DND-41 (cell line): ENCODE measurements at places on chromosomes 11 and 22.

GRCh38 chr11:122068141-122068540 is 47.9 kb downstream of the BLID start:
- no peaks in the 10 kb centered on the region for H3K36me3 ChIP-seq
- peaks cover 17% of the 10 kb centered on the region for H3K27me3 ChIP-seq
- H3K27ac ChIP-seq, result no peak overlapping the region
- no peak for DNase-seq
- H3K4me3 ChIP-seq, result no peak overlapping the region

DNA sequence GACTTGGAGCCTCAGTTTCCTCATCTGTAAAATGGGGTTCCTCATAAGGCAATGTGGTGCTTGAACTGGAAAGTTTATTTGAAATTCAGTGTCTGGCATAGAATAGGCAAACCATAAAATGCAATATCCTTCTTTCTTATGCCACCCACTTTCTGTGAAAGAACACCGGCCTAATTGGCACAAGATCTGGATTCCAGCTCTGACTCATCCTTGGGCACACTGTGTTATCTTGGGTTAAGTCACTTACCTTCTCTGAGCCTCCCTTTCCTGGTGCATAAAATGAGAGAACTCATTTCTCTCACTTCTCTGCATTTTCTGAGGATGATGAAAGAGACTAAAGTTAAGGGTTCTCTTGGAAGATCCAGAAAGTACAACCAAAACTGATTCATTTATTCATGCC is 5.1 kb downstream of the INSC start:
- DNase-seq, result no peak
- H3K4me1 ChIP-seq, result no peaks in the 10 kb centered on the region
- H3K27me3 ChIP-seq, result peaks cover 26% of the 10 kb centered on the region
- no peak overlapping the region for H3K4me3 ChIP-seq

GRCh38 chr11:11146830-11147229 is 206.2 kb downstream of the CSNK2A3 start:
- no peak overlapping the region for H3K27ac ChIP-seq
- no peaks in the 10 kb centered on the region for H3K36me3 ChIP-seq
- H3K4me1 ChIP-seq, result 0 out of 2 replicates have a peak, but pooled peaks cover 3% of the 10 kb centered on the region
- DNase-seq, result no peak
- H3K4me3 ChIP-seq, result no peak overlapping the region

GRCh38 chr22:45402466-45402985 is 10.9 kb downstream of the SMC1B start:
- H3K27ac ChIP-seq, result no peak overlapping the region
- peaks cover 4% of the 10 kb centered on the region for H3K27me3 ChIP-seq
- H3K4me3 ChIP-seq, result no peak overlapping the region

DNA sequence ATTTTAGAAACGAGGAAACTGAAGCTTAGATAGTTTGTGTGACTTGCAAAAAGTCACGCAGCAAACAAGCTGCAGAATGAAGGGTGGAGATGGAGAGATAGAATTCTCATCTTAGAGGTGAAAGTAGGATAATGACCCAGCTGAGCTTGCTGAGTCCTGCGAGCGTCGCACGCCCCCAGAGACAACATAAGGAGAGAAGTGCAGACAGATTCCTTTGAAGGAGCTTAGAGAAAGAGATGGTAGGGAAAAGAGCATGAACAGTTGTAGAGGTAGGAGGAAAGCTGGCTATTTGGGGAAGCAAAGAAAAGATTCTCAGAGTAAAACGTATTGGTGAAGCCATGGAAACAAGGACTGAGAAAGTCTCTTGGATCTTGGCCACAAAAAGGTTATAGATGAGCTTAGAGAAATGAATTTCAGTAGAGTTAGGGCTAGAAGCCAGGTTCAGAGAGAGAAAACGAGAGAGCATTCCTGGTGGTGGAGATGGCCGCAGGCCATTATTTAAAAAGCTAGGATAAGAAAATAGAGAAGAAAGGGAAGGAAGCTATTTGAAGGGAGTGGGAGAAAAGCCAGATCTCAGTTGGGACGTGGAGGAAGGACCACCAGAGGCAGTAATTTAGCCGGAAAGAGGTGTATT is 44.8 kb downstream of the FAM83F start:
- H3K27ac ChIP-seq, result no peak overlapping the region
- peaks cover 11% of the 10 kb centered on the region for H3K4me1 ChIP-seq
- no peaks in the 10 kb centered on the region for H3K36me3 ChIP-seq
- no peak overlapping the region for H3K4me3 ChIP-seq
- H3K27me3 ChIP-seq, result no peaks in the 10 kb centered on the region

DNA sequence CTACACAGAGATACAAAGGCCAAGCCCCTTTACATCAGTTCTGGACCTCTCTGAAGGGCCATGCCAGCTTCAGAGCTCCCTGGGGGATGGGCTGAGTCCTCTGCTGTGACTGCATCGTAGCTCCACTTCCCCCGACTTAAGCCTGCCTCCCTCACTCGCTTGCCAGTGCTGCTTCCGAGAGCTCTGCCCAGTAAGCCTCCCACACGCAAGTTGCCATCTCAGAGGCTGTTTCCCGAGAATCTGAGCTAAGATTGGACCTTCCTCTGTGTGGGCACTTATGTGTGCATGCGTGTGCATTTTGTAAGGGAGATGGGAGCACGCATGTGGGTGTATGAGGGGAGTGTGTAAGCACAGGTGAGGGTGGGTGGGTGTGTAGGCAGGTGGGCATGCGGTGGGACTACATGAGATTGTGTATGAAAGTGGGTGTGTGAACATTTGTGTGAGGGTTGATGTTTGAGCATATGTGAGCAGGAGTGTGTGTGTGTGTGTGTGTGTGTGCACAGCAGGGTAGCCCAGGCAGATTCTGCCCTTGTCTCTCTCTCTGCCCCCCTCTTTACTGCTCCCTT is 163.0 kb upstream of the SYT13 start:
- no peak overlapping the region for H3K4me3 ChIP-seq
- no peaks in the 10 kb centered on the region for H3K36me3 ChIP-seq
- H3K27ac ChIP-seq, result no peak overlapping the region

DNA sequence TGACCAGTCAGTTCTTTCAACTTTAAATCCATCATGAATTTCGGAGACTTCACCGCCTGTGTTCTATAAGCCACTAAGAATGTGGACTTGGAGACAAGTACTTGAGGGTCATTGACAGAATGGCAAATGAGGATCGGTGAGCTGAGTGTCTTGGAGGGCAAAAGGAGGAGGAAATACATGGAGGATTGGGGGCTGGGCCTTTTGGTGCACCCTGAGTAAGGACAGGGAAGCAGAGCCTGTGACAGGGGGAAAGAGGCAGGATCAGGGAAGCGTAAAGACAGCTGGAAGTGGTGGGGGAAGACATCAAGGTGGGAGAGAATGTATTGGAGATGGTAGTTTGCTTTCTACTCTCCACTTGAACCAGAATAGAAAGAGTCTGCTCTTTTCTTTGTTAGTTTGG is 70.4 kb upstream of the MTMR2 start:
- no peak overlapping the region for H3K4me3 ChIP-seq
- no peaks in the 10 kb centered on the region for H3K4me1 ChIP-seq
- DNase-seq, result no peak
- H3K27ac ChIP-seq, result no peak overlapping the region

GRCh38 chr11:69476509-69476961 is 4.9 kb upstream of the LINC01488 start:
- no peak for DNase-seq
- H3K36me3 ChIP-seq, result no peaks in the 10 kb centered on the region

DNA sequence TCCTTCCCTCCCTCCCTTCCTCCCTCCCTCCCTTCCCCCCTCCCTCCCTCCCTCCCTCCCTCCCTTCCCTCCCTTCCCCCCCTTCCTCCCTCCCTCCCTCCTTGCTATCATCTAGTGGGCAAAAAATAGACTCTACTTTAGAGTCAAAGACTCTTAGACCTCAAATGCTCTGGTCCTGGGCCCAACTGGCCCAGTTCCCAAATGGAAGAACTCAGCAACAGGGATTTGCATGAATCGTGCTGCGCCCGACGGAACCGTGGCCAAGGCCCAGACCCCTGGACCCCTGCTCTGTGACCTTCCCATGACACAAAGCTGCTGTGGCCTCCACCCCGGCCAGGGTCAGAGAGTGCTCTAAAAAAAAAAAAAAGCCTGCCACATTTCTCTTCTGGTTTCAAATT is 97.4 kb downstream of the WNT7B start:
- H3K36me3 ChIP-seq, result no peaks in the 10 kb centered on the region
- no peak overlapping the region for H3K4me3 ChIP-seq
- H3K27me3 ChIP-seq, result no peaks in the 10 kb centered on the region
- DNase-seq, result no peak
- H3K27ac ChIP-seq, result no peak overlapping the region
- H3K4me1 ChIP-seq, result no peaks in the 10 kb centered on the region

DNA sequence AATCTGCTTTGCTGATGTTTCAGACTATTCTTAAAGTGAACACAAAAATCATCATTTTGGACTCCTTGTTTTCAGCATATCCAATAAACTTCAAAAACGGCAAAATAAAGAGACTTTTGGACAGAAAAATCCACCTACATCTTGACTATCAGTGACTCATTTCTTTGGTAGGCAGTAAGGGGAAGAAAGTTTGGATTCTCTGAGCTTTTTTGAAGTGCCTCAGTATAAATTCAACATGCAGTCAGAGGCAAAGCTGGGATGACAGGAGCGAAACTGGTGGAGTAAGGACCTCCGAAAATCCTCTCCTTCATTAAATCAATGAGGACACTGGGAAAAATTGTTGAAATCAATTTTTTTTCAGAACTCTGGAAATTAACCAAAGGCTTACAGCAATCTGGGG is 29.7 kb downstream of the EFCAB6 start:
- no peaks in the 10 kb centered on the region for H3K36me3 ChIP-seq
- H3K27ac ChIP-seq, result no peak overlapping the region
- H3K27me3 ChIP-seq, result peaks cover 9% of the 10 kb centered on the region
- no peaks in the 10 kb centered on the region for H3K4me1 ChIP-seq
- DNase-seq, result no peak
- H3K4me3 ChIP-seq, result no peak overlapping the region

DNA sequence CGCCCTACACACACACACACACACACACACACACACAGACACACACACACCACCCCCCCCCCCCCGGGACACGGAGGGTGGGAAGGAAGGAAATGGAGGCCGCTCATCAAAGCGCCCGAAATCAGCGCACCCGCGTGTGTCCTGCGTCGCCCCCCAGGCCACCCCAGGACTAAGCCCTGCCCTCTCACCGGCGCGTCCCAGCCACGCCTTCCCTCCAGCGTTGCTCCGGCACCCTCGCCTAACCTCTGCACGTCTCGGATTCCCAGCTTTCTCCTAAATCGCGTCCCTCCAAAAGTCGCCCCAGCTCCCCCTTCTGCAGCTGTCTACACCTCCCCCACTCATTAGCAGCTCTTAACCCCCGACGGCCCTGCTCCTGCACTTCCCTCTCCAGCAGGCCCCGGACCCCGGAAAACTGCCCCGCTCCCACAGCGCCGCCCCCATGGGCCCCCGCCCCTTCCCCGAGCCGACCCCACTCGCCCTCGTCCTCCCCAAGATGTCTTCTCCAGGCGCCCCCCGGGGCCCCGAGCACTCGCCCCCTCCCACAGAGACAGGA is 557 bp downstream of the PACSIN2 start:
- no peaks in the 10 kb centered on the region for H3K27me3 ChIP-seq
- H3K27ac ChIP-seq, result peak overlapping the region; percentile 82
- no peaks in the 10 kb centered on the region for H3K36me3 ChIP-seq
- H3K4me1 ChIP-seq, result peaks cover 23% of the 10 kb centered on the region
- peak overlapping the region; percentile 91; the same call in 1 of the 2 replicates for H3K4me3 ChIP-seq
- DNase-seq, result peak; percentile 66

DNA sequence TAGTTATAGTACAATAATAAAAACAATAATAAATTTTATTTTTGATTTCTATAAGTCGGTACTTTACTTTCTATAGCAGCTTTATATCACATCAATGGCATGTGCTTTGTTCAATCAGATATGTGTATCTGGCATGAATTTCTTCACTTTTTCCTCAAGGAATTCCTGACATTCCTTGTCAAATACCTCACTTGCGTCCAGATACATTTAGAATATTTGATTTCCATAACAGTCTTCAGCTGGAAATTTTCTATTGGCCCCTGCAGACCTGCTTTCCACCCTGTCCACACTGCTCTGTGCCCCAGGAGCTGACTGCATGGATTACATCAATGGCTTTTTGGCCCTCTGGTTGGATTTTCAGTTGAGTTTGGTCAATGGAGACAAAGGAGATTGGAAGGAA is 93.2 kb downstream of the FAR1 start:
- no peak overlapping the region for H3K27ac ChIP-seq
- H3K4me1 ChIP-seq, result no peaks in the 10 kb centered on the region
- no peaks in the 10 kb centered on the region for H3K36me3 ChIP-seq
- no peaks in the 10 kb centered on the region for H3K27me3 ChIP-seq

- H3K36me3 ChIP-seq, result no peaks in the 10 kb centered on the region
- no peak overlapping the region for H3K4me3 ChIP-seq
- no peak overlapping the region for H3K27ac ChIP-seq
- H3K27me3 ChIP-seq, result peaks cover 8% of the 10 kb centered on the region
These were observed 75.8 kb downstream of the CTTN start for GRCh38 chr11:70473873-70474690.

DNA sequence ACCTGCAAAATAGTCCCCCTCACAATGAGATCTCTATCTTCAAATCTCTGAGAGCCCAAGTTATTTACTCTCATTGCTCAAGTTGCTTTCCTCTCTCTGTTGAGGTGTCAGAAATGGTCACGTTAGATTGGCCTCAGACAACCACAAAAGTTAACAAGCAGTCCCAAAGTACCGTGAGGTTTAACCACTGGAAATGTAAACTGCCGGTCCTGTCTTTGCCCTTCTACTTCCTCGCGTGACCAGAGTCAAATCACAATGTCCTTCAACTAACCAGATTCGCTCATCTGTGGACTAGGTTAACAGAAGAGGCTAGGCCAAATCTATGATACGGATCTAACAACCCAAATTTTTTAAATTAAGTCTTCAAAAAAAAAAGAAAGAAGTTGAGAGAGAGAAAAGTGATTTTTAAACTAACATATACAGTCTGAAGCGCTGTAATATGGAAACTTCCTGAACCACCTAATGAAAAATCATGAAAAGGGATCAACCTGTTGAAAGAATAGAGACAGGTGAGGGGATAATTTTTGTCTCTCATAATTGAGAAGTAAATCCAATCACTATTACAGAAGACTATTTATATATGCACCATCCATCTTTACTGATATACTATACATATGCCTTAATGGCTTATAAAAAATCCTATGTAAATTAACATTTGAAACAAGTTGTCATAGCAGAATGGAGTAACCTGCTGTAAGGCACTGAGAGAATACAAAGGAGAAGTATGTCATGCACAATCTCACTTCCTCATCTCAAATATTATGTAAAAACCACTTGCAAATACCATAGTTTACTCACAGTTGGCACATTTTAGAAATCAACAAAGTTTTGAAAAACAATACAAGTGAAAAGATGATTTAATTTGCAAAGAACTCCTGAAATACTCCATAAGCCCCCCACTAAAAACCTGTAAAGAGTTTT is 3.3 kb upstream of the JAML start:
- no peaks in the 10 kb centered on the region for H3K27me3 ChIP-seq
- peaks cover 25% of the 10 kb centered on the region for H3K4me1 ChIP-seq
- H3K27ac ChIP-seq, result no peak overlapping the region
- no peak overlapping the region for H3K4me3 ChIP-seq

DNA sequence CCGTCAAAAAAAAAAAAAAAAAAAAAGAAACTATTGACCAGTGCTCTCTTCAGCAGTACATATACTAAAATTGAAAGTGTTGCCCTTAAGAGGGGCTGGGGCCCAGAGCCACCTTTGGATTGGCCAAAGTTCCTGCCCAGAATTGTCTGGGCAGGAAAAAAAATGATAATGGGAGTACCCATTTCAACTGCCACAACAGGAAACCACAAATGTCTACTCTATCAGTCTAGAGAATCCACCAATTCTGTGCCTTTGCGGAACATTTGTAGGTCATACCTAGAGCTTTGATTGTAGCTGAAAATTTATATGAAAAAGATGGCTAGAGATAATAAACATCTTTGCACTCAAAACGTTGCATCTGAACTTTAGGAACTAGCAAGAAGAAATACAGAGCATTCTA is 69.4 kb downstream of the FAM76B start:
- no peaks in the 10 kb centered on the region for H3K36me3 ChIP-seq
- H3K4me3 ChIP-seq, result no peak overlapping the region
- no peak overlapping the region for H3K27ac ChIP-seq
- DNase-seq, result no peak
- H3K27me3 ChIP-seq, result peaks cover 2% of the 10 kb centered on the region
